ENCODE measurements at places on chromosomes 7 and 10.

- DNase-seq: no peak
Observed at GRCh38 chr7:34886856-34887255, 150.4 kb downstream of the DPY19L1 start.

- DNase-seq: no peak
Observed at GRCh38 chr10:73856261-73856660, 18.1 kb downstream of the CAMK2G start.

DNA sequence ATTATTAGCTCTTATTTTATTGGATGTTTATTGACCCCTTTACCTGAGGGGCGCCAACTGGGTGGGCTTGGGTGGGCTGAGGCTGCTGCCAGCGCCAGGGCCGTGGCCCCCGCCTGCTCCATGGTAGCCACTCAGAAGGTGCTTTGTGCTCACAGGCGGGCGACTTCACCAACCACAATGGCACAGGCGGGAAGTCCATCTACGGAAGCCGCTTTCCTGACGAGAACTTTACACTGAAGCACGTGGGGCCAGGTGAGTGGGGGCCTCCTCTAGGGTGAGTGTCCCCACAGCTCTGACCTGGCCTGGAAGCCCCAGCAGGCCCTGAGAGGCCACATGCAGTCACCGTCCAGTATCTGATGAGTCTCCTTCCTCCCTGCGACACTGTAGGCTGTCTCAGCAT lies 4.1 kb downstream of the PPIF start:
- no peak for DNase-seq

DNA sequence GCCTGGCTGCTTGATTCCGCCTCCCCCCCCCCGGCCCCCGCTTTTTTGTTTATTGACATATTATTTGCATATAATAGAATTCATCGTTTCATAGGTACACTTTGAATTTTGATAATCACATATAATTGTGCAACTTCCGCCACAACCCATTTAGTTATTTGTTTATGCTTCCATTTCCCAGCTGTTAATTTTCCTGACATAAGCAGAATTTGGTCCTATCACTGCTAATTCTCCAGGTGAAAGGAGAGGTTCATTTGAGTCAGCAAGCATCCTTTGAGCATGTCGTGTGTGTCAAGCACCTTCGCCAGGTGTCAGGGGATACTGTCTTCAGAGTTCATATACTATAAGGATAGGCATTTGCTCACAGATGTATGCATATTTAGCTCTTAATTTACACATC lies 102.2 kb downstream of the CELF2 start:
- DNase-seq: no peak

- no peak for DNase-seq
Observed at GRCh38 chr10:68032113-68032512, 43.0 kb downstream of the HERC4 start.

DNA sequence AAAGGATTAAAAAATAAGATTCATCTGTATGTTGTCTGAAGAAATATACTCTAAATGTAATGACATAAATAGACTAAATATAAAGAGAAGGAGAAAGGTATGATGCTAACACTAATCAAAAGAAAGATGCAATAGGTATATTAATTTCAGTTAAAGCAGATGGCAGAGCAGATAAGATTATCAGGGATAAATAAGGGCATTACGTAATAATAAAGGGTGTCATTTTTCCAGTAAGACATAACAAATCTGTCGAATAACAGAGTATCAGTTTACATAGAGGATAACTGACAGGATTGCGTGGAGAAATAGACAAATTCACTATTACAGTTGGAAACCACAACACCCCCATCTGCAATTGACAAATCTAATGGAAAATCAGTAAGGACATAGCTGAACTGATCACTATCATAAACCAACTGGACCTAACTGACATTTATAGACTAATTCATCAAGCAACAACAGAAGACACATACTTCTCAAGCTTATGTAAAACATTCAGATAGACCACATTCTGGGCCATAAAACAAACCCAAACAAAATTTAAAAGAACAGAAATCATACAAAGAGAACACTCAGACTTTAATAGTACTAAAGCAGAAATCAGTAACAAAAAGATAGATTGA lies 384.1 kb upstream of the COBL start:
- DNase-seq: no peak

DNA sequence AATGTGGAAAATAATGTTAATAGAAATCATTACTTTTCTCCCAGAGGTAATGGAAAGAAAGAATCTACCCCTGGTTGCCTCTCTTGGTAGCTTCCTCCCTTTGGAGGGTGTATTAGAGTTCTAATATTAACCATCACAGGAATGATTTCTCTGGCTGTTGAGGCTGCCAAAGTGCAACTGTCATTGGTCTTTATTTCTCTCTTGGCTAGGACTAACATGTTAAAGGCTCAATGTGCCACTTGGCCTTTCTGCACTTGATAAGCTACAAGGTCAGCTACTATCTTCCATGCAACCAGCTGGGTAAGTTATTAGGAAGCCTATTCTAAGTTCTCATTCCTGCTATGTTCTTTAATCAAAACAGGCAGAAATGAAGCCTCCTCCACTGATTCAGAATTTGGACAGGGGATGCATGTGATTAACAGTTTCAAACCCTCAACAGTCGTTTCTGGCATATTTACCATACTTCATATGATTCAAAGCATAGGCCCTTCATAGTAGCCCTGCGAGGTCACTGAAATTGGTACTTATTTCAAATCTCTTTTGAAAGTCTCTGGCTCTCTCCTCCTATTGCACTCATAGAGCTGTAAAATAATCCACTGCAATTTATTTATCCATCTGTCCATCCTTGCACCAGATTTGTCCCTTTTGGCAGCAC lies 645.0 kb downstream of the SORCS1 start:
- no peak for DNase-seq

- DNase-seq: no peak
Observed at GRCh38 chr10:77788496-77789010, 138.0 kb downstream of the DLG5 start.

DNA sequence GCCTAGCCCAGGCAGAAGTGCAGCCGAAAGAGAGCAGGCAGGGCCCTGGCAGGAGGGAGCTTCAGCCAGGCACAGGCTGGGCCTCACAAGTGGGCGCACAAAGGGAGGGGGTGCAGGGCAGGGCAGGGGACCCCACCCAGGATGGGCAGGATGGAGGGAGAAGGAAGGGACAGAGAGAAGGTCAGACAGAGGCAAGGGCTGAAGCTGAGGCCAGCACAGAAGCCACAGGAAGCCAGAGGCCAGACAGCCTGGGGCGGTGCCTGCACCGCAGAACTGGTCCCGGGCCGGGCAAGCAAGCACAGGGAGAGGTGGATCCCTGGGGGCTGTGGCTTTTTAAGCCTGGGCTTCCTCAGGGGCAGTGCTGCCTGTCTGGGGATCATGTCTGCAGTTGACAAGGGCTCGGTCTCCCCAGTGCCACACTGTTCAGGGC lies 16.7 kb downstream of the NOS3 start:
- DNase-seq: no peak

DNA sequence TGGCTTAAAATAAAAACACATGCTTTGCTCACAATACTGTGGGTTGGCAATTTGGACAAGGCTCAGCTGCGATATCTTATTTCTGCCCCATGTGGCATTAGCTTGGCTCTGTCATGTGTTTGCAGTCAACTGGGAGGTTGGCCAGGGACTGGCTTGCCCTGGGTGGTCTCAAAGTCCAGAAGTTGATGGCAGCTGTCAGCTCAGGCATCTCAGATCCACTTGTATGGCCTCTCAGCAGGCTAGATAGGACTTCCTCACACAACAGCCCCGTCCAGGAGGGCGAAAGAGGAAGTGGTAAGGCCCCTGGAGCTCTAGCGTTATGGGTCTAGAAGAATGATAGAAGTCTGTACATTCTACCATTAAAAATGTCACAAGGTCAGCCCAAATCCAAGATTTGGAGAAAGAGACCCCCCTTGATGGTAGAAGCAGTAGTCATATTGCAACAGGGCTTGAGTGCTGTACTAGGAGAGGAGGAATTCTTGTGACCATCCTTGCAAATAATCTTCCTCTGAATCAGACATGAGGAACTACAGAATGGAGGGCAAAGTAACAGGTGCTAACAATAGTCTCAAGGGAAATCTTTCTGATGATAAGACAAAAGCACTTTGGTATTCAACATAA lies 166.2 kb downstream of the FAM107B start:
- DNase-seq: no peak

DNA sequence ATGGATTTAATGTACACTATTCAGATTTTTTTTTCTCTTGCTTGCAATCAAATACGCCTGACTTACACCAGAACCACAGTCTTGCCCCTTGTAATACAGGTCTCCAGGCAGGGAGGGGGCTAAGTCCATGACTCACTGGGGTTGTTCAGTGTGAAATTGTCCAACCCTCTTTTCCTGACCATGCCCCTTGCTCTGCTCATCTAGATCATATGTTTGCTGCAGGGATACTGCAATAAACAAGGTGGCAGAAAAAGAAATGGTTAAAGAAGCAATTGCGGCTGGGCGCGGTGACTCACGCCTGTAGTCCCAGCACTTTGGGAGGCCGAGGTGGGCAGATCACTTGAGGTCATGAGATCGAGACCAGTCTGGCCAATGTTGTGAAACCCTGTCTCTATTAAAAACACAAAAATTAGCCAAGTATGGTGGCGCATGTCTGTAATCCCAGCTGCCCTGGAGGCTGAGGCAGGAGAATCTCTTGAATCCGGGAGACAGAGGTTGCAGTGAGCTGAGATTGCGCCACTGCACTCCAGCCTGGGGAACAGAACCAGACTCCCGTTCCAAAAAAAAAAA lies 85.5 kb downstream of the TMEM130 start:
- DNase-seq: no peak

DNA sequence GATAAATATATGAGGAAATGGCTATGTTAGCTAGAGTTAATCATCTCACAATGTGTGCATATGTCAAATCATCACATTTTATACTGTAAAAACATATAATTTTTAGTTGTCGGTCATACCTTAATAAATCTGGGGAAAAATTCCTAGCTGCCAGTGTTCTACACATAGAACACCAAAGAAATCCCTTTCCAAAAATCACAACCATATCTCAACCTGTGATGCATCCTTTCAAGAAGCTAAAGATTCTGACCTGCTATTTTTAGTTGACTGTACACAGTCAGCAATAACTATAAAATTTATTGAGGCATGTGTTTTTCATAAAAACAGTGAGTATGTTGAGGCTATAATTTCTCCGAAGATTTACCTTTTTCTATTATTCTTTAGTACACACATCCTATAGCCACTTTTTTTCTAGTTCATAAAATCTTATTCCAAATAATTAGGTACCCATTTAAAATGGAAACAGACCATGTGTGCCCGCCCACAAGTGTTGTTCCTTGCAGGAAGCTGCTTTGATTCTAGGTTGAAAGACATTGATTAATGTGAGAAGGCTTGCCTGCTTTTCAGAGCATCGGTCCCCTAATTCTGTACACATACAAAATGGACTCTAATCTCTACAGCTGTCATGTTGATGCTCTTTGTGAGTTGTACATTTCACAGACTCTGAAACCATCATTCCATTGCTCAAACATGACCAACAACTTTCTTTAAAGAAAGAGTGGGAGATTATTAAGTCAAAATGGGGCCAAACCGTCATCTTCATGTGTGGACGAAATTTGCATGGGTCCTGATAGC lies 117.5 kb upstream of the LRRN3 start:
- DNase-seq: no peak

- no peak for DNase-seq
Observed at GRCh38 chr7:153414288-153414629, 637.9 kb upstream of the DPP6 start.

DNA sequence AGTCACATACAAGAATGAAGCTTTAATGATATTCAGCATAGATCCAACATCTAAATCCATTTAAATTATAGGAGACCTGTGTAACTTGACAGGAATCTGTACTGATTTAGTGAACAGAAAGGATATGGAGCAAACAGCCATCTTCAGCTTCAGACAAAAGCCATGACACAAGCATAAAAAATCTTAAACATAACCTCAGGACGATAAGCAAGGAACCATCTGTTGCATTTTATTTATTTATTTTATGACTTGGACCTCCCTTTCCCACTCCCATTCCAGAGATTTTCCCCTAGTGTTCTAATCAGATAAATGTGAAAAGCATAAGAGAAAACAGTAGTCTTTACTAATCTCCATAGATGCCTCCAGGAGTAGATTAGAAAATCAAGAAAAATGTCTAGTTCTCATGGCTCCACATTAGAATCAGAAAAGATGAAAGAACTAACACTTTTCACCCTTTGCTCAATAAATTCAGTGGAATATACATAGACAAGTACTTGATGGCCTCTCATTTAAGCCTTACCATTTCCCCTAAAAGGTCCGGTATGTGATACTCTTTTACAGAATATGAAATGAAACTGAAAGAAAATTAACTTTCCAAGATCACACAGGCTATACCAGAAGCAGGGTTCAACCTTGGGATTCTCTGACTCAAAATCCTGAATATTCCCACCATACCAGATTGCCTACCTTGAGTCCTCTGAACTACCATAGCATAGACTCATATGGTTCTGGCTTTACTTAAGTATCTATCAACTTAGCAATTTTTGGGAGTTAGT lies 15.2 kb downstream of the CACNA2D1 start:
- no peak for DNase-seq

DNA sequence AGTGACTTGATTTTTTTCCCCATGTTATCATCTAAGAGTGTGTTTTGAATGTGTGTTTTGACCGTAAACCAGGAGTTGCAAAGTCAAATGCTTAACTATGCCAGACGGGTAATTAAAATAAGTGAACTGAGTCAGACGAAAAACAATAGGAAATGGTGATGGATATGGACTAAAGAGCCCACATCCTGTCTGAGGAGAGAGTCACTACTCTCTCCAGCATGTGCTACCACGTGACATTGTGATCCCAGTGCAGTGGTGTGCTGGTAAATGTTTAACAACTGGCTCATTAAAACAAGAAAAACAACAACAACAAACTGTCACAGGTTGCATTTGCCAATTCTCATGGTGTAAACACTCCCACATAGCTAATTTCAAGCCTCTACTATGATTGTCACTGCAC lies 164.3 kb downstream of the SUGCT start:
- no peak for DNase-seq

GRCh38 chr10:85596389-85596788 lies 770.2 kb downstream of the GRID1 start:
- DNase-seq: no peak
